Cerebellum (tissue), 4 donors: ENCODE measurements at places on chromosomes 7 and 10. TPM values are rescaled to one million over a fixed set of nuclear protein-coding genes. Genes with fewer than 3 reads are reported as not detected.

The CYP3A4 gene
- not detected for total RNA-seq

The ZNF107 gene
- 16.5 TPM for total RNA-seq

The UNC5B gene
- total RNA-seq, result 10.7 TPM

The VIM gene
- total RNA-seq, result 562 TPM

The C7orf57 gene
- 2.4 TPM for total RNA-seq

The CPED1 gene
- 6.0 TPM for total RNA-seq

The CALD1 gene
- total RNA-seq, result 41.8 TPM

The HYAL4 gene
- not detected for total RNA-seq

The GRID2IP gene
- 3.5 TPM for total RNA-seq

The ZNF365 gene
- 5.5 TPM for total RNA-seq

The RASA4 gene
- 139 TPM for total RNA-seq

The AZGP1 gene
- 0.27 TPM for total RNA-seq

The SOSTDC1 gene
- total RNA-seq, result 2.4 TPM

The SPDYE5 gene
- not detected for total RNA-seq

The IFRD1 gene
- total RNA-seq, result 70.8 TPM

DNA sequence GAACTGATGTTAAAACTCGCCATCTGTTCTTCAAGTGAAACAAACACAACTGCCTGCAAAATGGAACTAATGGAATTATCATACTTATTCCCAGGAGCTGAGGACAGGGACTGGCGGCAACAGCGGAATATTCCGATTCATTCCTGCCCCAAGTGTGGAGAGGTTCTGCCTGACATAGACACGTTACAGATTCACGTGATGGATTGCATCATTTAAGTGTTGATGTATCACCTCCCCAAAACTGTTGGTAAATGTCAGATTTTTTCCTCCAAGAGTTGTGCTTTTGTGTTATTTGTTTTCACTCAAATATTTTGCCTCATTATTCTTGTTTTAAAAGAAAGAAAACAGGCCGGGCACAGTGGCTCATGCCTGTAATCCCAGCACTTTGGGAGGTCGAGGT, 24.7 kb upstream of the MCM10 start:
- no peak for DNase-seq

- no peak for DNase-seq
These were observed 429.9 kb upstream of the KLF6 start for GRCh38 chr10:4214908-4215307.

DNA sequence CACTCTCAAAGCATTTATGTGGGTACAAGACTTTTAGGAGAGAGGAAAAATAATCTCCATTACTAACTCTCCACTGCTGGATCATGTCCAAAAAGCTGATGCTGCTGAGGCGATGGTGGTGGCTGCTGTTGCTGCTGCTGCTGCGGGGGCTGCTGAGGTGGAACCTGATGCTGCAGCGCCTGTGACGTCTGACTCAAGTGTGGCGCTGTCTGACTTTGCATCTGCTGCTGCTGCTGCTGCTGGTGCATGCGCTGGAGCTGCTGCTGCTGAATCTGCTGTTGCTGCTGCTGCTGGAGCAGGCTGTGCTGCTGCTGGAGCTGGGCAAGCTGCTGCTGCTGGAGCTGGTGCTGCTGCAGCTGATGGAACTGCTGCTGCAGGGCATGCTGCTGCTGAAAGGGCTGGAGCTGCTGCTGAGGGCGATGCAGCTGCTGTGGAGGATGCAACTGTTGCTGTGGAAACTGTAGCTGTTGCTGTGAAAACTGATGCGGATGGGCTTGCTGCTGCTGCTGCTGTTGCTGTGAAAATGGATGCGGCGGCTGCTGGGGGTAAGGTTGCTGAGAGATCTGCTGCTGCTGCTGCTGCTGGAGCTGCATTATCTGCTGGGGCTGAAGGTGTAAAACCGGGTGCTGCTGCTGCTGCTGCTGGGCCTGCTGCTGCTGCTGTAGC, 34.5 kb downstream of the PAXIP1 start:
- DNase-seq, result no peak

DNA sequence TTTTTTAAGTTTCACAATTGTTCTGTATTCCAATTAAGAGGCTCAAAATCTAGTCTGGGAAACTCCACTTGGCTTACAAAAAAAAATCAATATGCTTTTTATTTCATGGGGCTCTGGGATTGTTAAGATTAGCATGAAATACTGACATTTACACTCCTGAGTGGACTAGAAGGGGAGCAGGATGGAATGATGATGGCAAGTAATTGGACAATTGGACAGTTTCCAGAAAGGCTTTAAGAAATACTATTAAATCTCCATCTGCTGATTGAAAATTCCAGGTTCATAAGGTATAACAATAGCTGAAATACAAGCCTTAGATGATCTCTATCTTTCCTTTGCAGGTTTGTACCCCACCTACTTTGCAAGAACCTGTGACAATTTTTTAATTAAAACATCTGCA, 184.4 kb downstream of the LRRTM3 start:
- no peak for DNase-seq

DNA sequence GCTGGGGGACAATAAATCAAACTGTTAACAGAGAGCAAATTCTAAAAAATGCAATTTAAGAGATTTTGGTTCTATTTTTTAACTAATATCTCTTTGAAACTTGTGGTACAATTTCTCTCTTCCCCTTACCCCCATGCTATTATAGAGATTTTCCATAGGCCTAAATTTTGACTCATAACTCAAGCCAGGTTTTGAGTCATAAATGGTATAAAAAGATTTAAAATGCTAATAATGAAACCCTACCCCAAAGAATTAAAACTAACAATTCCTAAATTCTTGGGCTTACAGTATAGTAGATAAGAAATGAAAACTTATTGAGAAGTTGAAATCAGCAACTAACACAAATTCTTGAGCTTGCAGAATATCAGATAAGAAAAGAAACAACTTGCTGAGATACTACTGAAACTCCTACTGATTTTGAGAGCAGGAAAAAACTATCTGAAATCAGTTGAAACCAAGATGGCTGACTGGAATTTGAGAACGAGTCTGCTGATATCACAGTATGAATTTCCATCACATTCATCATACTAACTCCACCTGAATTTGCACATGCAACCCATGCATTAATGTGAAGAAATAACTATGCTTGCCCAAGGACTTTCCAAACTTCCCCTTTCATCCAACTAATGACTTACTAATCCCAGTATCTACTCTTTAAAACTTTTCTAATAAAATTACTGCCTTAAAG, 36.3 kb downstream of the POT1 start:
- no peak for DNase-seq

DNA sequence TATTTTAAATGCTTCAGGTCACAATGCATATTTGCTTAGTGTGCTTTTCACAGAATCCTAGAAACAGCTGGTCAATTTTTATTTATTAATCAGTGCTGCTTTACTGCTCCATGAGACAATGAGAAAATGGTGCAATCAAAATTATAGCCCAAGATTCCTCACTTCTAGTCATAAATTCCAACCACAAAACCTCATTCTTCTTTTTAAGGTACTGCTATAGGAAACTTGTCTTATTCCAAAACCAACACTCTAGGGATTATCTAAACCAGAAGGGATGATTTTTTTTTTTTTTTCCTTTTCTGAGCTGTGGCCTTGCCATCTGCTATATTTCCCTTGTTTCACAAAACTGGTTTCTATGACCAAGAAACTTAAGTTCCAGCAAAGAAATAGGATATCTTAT, 64.0 kb upstream of the SEMA3A start:
- DNase-seq, result no peak

- DNase-seq, result no peak
These were observed 4.8 kb downstream of the SFTPA1 start for GRCh38 chr10:79615577-79615976.

DNA sequence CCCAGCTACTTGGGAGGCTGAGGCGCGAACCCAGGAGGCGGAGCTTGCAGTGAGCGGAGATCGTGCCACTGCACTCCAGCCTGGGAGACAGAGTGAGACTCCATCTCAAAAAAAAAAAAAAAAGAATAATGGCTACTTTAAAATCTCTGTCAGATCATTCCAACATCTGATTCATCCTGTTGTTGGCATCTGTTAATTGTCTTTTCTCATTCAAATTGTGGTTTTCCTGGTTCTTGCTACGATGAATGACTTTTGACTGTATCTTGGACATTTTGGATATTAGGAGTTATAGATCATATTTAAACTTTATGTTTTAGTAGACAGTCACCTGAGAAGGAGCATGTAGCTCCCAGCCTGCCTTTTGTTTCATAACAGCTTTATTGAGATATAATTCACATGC, 8.5 kb downstream of the TPST1 start:
- no peak for DNase-seq

- DNase-seq, result no peak
These were observed 84.4 kb downstream of the KLF6 start for GRCh38 chr10:3700531-3701076.

- no peak for DNase-seq
These were observed 105.9 kb upstream of the ANLN start for GRCh38 chr7:36283711-36284130.

DNA sequence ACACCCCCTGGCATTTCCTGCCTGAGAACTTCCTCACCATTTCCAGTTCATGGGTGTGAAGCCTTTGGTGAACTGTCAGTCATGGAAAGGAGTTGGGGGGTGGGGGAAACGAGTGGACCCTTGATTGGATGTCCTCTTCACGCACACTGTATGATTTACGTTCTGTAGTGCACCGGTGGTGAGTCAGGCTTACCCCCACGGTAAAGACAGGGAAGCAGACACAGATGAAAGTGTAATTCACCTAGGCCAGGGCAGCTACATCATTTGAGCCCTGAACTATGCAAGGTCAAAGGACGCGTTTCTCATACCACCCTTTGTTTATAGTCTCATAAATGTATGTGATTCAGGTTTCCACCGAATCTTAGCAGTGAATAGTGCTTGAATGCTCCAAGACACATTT, 628.3 kb upstream of the PFKP start:
- no peak for DNase-seq

DNA sequence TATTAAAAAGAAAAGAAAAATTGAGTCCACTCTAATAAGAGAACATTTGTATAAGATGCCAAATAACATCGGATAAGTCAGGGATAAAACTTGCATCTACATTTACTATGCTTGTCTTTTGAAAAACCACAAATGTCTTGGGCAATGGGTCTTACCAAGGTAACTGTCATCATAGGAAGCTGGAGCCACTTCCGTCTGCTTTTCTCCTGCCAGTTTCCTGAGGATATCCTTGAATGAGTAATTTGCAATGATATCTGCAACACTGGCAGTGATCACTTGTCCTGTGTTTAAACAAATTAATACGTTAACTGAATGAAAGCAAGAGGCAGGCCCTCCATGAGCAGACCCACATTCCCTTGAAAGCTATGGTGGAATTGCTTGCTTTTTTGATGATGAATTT, 47.3 kb downstream of the ITGA8 start:
- no peak for DNase-seq

GRCh38 chr10:125144693-125145623, 15.4 kb downstream of the CTBP2 start:
- no peak for DNase-seq

DNA sequence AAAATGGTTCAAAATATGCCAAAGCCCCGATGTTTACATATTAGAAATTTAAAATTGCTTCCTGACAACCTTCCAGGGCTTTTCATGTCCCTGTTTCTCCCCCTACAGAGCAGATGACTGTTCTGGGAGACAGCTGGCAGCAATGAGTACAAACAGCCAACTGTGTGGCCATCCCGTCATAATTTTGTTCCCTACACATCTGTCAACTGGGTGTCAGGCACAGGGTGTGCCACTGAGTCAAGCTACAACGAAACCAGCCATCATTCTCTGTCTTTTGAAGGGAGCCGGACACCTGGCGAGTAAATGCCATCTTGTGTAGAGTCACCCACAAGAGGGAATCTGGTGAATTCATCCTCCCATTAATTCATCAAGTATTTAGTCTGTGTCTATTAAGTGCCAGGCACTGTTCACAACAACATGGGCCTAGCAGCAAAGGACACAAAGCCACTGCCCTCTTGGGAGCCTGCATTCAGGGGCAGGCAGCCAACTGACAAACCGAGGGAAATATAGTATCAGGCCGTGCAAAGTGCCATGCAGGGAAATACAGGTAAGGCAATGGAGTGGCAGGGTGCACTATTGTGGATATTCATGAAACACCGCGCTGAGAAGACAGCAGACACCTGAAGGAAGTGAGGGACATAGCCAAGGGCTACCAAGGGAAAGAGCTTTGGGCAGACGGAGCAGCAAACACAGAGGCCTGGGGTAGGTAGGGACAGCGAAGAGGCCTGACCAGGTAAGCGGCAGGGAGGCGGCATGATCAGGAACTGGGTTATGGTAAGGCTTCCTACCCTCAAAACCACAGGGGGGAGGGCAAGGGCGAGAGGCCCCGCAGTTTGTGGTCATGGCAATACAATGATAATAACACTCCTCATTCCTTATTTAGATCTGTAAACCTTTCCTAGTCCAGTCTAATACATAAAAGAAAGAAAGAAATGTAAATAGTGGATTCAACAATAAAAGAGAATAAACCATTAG, 213.6 kb downstream of the FAM107B start:
- DNase-seq, result no peak

DNA sequence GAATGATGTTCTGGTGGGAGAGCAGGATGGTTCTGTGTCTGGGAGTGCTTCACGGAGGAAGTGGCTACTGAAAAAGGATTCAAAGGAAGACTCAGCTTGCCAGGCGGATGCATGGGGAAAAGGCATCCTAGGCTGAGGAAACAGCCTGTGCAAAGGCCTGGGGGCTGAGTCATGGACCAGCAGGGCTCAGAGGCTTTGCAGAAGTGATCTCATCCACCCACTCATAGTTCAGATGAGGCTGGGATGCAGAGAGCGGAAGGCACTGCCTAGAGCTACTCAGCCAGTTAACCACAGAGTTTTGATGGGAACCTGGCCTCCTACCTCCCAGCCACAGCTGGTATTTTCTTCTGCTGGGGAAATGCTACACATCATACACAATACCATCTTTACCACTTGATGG, 15.8 kb upstream of the ADAMTS14 start:
- DNase-seq, result no peak

- peak; percentile 77 for DNase-seq
These were observed 81.9 kb upstream of the BTBD16 start for GRCh38 chr10:122189185-122189584.

- no peak for DNase-seq
These were observed 279.0 kb downstream of the TCERG1L start for GRCh38 chr10:131032329-131033165.

GRCh38 chr7:45670227-45670626, 96.1 kb downstream of the ADCY1 start:
- DNase-seq, result no peak
